NCI-H2171 treated with DMSO at 0.1 percent for 48 hours (cell line): ENCODE measurements at places on chromosomes 12 and 14.

DNA sequence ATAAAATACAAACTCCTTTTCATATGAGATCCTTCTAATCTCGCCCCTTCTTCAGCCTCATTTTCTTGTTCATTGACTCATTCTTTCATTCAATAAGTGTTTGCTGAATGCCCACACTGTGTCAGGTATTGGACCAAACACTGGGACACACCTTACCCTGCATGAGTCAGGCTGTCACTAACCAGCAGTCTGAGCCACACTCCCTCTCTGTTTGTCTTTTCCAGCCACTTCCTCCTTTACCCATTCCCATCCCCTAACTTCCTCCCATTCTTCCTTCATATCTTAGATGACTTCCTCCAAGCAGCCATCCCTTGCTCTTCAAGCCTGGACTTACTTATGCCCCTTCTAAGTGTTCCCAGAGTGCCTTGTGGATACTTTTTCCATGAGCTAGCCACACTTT, 27.0 kb upstream of the HIF1A start:
- no peak for DNase-seq

- no peak for DNase-seq
Measured at GRCh38 chr12:78060186-78060585, 229.5 kb downstream of the NAV3 start.

DNA sequence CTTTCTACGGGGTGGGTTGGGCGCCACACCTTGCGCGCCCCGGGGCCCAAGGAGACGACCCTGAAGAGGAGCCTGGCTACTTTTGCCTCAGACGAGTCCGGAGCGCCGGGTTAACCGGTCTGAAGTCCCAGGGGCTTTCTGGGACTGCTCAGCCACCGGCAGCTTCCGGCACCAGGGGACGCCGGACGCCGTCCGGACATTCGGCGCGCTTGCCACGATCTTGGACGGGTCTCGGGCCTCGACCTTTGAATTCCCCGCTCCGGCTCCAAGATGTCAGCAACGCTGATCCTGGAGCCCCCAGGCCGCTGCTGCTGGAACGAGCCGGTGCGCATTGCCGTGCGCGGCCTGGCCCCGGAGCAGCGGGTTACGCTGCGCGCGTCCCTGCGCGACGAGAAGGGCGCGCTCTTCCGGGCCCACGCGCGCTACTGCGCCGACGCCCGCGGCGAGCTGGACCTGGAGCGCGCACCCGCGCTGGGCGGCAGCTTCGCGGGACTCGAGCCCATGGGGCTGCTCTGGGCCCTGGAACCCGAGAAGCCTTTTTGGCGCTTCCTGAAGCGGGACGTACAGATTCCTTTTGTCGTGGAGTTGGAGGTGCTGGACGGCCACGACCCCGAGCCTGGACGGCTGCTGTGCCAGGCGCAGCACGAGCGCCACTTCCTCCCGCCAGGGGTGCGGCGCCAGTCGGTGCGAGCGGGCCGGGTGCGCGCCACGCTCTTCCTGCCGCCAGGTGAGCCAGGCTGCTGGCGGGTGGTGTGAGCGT, at the start of gene ACOT4:
Gene ACOT4 (plus strand): TSS at position 184 of the 760 bp plus-strand sequence. CDS start 87 bp downstream, at position 271.
- peak; percentile 40 for DNase-seq

GRCh38 chr12:55713721-55714120, 2.1 kb upstream of the BLOC1S1 start:
- DNase-seq = no peak

- no peak for DNase-seq
Measured at GRCh38 chr12:49253033-49253623, 11.8 kb upstream of the TUBA1C start.

DNA sequence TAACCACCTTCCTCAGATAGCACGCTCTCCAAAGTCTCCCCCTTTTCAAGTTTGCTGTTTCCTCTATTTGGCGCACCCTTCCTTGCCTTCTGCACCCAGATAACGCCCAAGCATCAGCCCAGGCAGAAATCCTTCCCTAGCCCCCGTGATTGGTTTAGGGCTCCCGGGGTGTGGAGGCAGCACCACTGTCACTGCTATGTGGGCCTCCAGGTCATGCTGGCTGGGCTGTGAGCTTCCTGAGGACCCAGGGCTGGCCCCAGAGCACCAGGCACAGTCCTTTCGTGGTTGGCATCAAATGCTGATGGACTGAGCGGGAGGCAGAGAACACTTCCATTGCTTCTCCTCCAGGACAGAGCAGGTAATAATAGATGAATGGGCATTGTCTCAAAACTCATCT, 311.4 kb downstream of the BCL11B start:
- no peak for DNase-seq

GRCh38 chr12:112327209-112327938, 54.9 kb downstream of the HECTD4 start:
- peak; percentile 55 for DNase-seq

GRCh38 chr14:85276979-85277228, 253.0 kb upstream of the FLRT2 start:
- no peak for DNase-seq

DNA sequence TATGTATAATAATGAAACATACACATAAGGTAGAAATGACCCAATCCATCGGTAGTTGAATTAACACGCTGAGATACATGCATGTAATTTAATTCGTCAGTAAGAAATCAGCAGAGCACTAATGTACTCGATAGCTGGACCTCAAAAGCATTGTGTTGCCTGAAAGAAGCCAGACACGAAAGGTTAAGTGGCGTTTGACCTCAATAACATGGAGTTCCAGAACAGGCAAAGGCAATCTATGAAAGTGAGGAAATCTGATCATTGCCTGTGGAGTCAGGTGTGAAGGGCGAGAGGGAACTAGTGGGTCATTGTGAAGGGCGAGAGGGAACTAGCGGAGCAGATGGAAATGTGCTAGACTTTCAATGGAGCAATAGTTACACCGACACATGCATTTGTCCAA, 970.4 kb upstream of the TMEM132C start:
- no peak for DNase-seq

GRCh38 chr14:73753124-73753886, 39.1 kb upstream of the PNMA1 start:
- no peak for DNase-seq

- DNase-seq = no peak
Measured at GRCh38 chr14:59474172-59474571, 9.0 kb upstream of the GPR135 start.

DNA sequence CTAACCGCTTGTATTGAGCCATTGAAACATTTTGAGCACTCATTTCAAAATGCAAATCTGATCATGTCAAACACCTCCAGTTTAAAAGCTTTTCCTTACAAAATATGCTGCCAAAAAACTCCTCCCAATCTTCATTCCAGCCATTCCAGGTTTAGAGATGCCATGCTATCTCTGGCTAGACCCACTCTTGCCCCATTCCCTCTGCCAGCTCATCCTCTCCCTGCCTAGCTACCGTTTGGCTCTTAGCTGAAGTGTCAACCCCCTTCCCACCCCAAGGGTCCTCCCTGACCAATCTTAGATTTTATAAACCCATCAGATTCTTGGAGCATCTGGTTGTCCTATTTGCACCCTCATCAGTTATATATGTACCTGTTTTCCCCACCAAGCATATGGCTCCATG, 75.0 kb downstream of the SCAF11 start:
- no peak for DNase-seq

- DNase-seq = no peak
Measured at GRCh38 chr14:101398011-101398410, 163.3 kb upstream of the DIO3 start.

DNA sequence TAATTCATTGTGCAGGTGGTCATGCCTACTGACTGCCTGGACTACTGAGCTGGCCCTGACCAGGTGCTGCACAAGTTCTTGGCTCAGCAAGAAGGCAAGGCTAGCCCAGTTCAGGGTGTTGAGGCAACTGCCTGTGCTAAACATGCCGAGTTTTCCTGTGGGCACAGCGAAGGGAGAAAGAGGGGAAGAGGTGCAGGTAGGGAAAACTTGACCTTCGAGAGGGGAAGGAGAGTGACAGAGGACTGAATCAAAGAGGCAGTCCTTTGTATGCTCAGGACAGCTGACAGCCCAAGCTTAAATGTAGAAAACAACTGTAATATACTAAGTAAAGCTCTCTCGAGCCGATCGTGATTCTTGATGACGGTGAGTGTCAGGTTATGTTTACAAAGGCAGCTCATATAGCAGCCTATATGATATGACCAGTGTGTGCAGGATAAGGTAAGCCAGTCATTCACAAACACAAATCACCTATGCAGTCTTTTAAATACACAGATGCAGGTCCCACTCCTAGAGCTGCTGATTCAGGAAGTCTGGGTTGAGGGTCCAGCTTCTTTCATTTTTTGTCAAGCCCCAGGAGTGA, 2.6 kb downstream of the IRAK3 start:
- DNase-seq = no peak

DNA sequence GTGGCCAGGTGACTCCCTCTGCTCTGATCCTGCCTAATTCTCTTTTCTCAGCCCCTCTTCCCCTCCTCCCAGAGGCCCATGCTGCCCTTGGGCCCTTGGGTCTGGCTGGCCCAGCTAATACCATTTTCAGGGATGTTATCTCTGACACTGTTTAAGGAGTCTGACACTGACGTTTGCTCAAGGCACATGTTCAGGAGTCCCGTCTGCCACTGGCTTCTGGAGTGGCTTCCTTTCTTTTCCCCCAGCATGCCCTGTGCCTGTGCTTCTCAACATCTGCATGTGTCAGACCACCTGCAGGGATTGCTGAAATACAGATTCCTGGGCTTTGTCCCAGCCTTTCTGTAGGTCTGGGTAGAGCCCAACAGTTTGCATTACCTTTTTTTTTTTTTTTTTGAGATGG, 128.9 kb downstream of the BCL11B start:
- no peak for DNase-seq

- no peak for DNase-seq
Measured at GRCh38 chr14:60951776-60952435, 29.0 kb downstream of the TRMT5 start.

DNA sequence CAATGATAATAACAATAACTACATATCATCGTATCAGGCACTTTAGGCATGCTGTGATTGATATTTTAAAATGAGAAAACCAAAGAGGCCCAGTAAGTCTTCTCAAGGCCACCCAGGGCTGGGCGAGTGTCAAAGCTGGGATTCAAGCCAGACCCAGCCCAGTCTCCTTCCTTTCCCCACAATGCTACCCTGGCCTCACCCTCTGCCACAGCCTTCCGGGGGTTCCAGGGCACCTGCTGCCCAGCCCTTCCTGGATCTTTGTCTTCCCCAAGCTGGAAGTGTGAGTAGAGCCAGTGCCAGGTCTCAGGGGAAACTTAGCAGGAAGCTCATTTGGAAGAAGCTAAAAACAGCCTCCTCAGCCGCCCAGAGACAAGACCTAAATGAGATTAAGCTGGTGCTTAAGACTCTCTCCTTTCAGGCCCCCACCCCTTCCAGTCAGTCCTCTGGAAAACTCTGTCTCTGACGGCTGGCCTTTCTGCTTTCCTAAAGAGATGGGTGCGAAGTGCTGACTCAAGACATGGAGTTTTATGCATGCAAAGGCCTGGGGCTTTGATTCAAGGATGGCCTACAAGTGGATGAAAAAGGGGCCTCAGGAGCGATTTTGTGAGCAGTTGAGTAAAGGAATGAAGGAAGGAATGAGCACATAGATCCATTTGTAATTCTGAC, 184.2 kb downstream of the KCNA5 start:
- no peak for DNase-seq

GRCh38 chr12:9349888-9350885, 142.0 kb upstream of the PZP start:
- no peak for DNase-seq
